ENCODE measurements at places on chromosomes 2 and 18. TPM values are rescaled to one million over a fixed set of nuclear protein-coding genes. Genes with fewer than 3 reads are reported as not detected.
A peak's percentile ranks its signal among the peaks of the same experiment; 100 is the strongest.

LHCGR gene
- total RNA-seq: 0.72 TPM

TUBA3D gene
- total RNA-seq: not detected

NPHP1 gene
- 3.2 TPM for total RNA-seq

FIGN gene
- total RNA-seq: 4.3 TPM

SDC1 gene
- 74.4 TPM for total RNA-seq

ACADL gene
- 41.8 TPM for total RNA-seq

ABCB11 gene
- total RNA-seq: 0.03 TPM

USP40 gene
- 46.7 TPM for total RNA-seq

GRCh38 chr2:149915151-149915550, 327.6 kb upstream of the MMADHC start:
- no peak overlapping the region for H3K4me3 ChIP-seq
- no peak overlapping the region for H3K27ac ChIP-seq
- H3K36me3 ChIP-seq: no peaks in the 10 kb centered on the region
- no peaks in the 10 kb centered on the region for H3K27me3 ChIP-seq

- peaks cover 27% of the 10 kb centered on the region for H3K4me1 ChIP-seq
- peak; percentile 97 for DNase-seq
- no peaks in the 10 kb centered on the region for H3K27me3 ChIP-seq
Observed at GRCh38 chr2:20635675-20636584, 15.0 kb downstream of the HS1BP3 start.

- DNase-seq: no peak
- no peaks in the 10 kb centered on the region for H3K4me1 ChIP-seq
- H3K4me3 ChIP-seq: no peak overlapping the region
- no peak overlapping the region for H3K27ac ChIP-seq
- H3K27me3 ChIP-seq: no peaks in the 10 kb centered on the region
Observed at GRCh38 chr18:59063912-59064311, 75.8 kb upstream of the SEC11C start.

GRCh38 chr2:66438891-66439811, 4.2 kb downstream of the MEIS1 start:
- H3K27me3 ChIP-seq: peaks cover 8% of the 10 kb centered on the region
- no peak for DNase-seq
- peak overlapping the region; percentile 61 for H3K4me3 ChIP-seq
- peak overlapping the region; percentile 92 for H3K27ac ChIP-seq
- H3K36me3 ChIP-seq: peaks cover 29% of the 10 kb centered on the region

DNA sequence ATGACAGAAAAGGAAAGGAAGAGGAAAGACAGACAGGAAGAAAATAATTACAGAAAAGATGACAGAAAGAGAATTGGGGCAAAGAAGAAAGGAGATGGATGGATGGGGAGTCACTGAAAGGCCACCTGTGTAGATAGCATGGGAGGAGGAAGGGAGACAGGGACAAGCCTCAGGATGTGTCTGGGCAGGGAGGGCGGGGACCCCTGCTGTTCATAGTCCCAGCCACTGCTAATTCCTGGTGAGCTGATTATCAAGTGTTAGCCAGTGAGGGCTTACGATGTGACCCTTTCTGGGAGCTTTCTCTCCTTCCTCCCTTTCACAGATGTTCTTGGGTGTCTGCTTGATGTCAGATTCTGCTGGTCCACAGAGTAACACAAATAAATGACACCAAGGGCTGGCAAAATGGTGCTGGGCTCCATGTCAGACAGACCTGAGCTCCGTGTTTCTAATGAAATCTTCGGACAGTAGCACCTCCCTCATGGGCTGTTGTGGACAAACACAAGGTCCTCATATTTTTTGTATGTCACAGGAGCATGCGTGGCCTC, 13.6 kb downstream of the FHOD3 start:
- H3K4me1 ChIP-seq: no peaks in the 10 kb centered on the region
- no peak for DNase-seq
- no peak overlapping the region for H3K27ac ChIP-seq
- H3K36me3 ChIP-seq: no peaks in the 10 kb centered on the region
- H3K4me3 ChIP-seq: no peak overlapping the region
- no peaks in the 10 kb centered on the region for H3K27me3 ChIP-seq

DNA sequence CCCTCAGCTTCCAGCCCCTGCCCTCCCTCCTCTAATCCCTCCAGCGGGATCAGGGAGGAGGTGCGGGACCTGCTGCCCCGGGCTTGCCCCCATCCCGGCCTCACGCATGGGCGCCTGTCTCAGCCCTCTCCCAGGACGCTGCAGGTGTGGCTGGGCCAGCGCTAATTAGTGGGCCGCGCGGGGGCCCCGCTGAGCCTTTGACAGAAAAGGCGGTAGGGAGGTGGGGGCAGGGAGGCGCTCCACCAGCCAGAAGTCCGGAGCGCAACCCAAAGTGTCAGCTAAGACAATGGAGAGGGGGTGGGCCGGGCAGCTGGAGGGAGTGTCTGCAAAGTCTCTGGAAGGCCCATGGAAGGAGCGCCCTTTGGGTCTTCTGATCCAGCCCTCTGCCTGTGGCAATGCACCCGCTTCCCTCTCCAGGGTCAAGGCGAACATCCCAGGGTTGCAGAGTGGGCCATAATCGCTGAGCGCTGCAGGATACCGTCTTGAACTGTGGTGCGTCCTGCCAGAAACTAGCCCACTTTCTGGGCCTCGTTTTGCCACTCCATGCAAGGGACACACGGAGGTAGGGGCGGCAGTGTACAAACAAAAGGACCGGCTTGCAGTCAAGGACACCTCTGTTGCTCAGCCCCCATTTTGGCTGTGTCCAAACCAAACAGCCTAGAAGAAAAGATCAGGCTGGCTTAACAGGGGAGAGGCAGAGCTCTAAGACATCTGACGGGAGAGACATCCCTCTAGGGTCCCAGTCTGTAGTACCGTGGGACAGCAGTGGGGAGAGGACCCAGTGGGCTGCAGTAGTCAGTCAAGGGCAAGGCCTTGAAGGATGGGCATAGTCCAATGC, 3.5 kb downstream of the ATP6V1B1 start:
- no peak overlapping the region for H3K27ac ChIP-seq
- no peaks in the 10 kb centered on the region for H3K36me3 ChIP-seq
- DNase-seq: no peak
- peaks cover 11% of the 10 kb centered on the region for H3K4me1 ChIP-seq
- no peak overlapping the region for H3K4me3 ChIP-seq

GRCh38 chr2:142596334-142597088, 281.0 kb upstream of the KYNU start:
- no peaks in the 10 kb centered on the region for H3K36me3 ChIP-seq
- H3K27ac ChIP-seq: no peak overlapping the region

DNA sequence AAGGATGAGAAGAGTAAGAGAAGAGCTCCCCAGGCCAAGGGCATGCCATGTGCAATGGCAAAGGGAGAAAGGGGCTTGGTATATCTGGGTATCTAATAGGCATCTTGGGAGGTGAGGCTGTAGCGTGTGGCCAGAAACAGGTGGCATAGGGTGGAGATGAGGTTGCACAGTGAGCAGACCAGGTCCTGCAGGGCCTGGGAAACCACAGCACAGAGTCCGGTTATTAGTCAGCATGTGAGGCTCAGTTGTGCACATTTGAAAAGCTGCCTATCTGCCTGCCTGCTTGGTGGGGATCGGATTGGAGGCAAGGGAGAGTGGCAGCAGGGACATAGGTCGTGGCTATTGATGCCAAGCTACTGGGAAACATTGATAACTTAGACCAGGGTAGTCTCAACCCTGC, 190.6 kb downstream of the TPGS2 start:
- no peak for DNase-seq
- H3K27ac ChIP-seq: no peak overlapping the region
- no peak overlapping the region for H3K4me3 ChIP-seq
- H3K4me1 ChIP-seq: no peaks in the 10 kb centered on the region

DNA sequence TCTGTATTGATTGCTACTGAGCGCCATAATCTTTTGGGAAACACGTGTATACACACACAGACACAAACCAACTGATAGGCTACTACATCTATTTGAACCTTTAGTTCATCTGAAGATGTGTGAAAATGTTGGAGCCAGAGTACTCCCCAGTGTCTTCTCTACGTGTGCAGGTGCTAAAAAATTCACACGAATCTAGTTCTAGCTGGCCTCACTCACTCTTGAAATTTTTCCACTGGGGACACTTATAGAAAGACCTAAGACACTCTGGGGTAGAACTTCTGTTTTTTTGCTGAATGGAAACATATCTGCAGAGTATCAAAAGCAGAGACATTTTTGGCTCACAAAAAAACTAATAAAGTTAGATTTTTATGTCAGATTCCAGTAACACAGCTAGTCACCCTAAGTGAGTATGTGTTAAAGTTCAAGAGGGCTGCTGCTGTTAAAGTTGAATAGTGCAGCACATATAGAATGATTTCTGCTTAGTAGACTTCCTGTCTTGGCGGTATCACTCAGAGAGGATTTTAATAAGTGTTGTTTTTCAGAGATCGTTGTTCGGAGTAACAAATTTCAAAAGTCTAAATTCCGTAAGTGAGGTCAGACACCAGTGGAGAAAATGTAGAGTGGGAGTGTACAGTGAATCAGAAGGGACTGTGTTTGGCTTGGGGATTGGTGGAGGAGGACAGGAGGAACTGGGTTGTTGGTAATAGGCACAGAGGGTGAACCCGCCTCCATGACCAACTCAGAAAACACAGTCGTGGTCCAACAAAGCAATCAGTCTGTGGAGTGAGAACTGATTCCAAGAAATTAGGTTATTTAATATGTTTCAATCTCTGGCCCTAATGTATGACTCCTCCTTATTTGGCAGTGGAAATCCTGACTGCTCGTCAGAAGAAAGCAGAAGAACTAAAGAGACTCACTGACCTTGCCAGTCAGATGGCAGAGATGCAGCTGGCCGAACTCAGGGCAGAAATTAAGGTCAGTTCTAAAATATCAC, 43.1 kb downstream of the KCTD18 start:
- no peak overlapping the region for H3K4me3 ChIP-seq
- peaks cover 56% of the 10 kb centered on the region for H3K36me3 ChIP-seq
- no peaks in the 10 kb centered on the region for H3K27me3 ChIP-seq
- peak overlapping the region; percentile 5 for H3K27ac ChIP-seq
- no peaks in the 10 kb centered on the region for H3K4me1 ChIP-seq

DNA sequence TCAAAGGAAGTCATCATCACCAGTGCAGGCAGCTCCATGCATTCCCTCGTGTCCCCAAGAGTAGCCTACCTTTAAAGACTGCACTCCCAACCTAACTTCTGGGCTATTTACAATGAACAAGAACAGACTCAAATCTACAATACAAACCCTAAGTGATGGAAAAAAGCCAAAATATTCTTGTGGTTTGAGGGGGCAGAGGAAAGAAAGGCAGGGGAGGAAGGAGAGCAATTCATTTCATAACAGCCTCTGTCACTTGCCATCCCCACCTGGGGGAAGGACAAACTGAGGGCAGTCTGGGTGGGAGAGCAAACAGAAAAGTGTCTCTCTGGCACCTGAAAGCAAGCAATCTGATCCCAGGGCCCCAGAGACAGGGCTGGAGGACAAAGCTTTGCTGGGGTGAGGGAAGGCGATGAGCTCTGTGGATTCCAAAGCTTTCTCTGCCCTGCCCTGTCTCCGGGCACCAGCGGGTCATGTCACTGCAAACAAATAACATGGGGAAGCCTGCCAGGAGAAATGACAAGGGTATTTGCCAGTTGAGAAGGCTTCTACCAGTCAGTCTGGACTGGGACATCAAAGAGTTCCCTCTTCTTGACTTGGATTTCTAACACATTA, 528.0 kb upstream of the TNP1 start:
- no peak overlapping the region for H3K4me3 ChIP-seq
- H3K36me3 ChIP-seq: no peaks in the 10 kb centered on the region
- H3K27me3 ChIP-seq: no peaks in the 10 kb centered on the region
- no peak for DNase-seq
- no peaks in the 10 kb centered on the region for H3K4me1 ChIP-seq

- H3K4me1 ChIP-seq: no peaks in the 10 kb centered on the region
- DNase-seq: no peak
- no peak overlapping the region for H3K4me3 ChIP-seq
- H3K27ac ChIP-seq: no peak overlapping the region
- no peaks in the 10 kb centered on the region for H3K36me3 ChIP-seq
- H3K27me3 ChIP-seq: no peaks in the 10 kb centered on the region
Observed at GRCh38 chr18:47997338-47997780, 66.9 kb upstream of the SMAD2 start.

DNA sequence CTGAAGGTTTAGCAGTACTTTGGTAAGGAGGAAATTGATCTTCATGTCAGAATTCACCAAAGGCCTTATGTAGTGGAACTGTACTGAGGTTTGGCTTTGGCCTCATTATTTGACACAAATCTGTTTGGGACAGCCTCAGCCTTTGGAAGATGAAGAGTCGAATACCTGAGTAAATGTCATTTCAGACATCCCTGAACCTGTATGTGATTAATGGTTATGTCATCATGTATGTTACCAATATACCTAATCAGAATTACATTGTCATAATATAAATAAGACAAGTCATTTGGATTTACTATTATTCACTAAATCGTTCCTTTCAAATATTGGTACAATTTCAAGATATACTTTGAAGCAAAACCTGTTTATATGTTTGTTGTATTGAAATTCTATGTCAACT, 10.6 kb upstream of the ABCA12 start:
- H3K27me3 ChIP-seq: no peaks in the 10 kb centered on the region
- no peak for DNase-seq
- no peak overlapping the region for H3K4me3 ChIP-seq
- no peak overlapping the region for H3K27ac ChIP-seq

GRCh38 chr2:45823723-45824206, 172.3 kb downstream of the PRKCE start:
- H3K4me3 ChIP-seq: no peak overlapping the region
- no peaks in the 10 kb centered on the region for H3K27me3 ChIP-seq
- peak overlapping the region; percentile 77 for H3K27ac ChIP-seq
- no peaks in the 10 kb centered on the region for H3K36me3 ChIP-seq

- peak overlapping the region; percentile 73 for H3K27ac ChIP-seq
- H3K4me3 ChIP-seq: no peak overlapping the region
- no peaks in the 10 kb centered on the region for H3K27me3 ChIP-seq
- no peak for DNase-seq
- H3K36me3 ChIP-seq: no peaks in the 10 kb centered on the region
- H3K4me1 ChIP-seq: peaks cover 34% of the 10 kb centered on the region
Observed at GRCh38 chr18:44725300-44726058, 44.8 kb downstream of the SETBP1 start.

GRCh38 chr2:166516712-166517303, 22.8 kb upstream of the SCN7A start:
- no peak overlapping the region for H3K4me3 ChIP-seq
- H3K27me3 ChIP-seq: no peaks in the 10 kb centered on the region
- DNase-seq: no peak

DNA sequence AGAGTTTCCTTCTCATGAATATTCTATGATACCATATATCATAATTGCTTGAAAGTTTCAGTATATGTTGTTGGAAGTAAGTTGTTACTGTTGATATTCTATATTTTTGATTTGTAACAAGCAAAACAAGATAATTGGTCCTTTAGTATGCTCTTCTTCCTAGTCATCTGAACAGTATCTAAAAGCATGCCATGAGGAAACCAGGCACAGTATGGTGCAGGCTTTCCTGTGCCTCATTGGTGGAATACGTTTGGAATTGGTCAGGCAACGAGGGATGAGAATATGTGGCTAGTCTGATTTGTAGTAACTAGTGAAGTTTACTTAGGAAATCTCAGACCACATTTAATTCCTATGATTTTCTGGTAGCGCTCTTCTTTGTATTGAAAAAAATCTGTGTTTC, 22.8 kb downstream of the ASXL3 start:
- H3K4me1 ChIP-seq: no peaks in the 10 kb centered on the region
- H3K4me3 ChIP-seq: no peak overlapping the region
- no peaks in the 10 kb centered on the region for H3K36me3 ChIP-seq
- H3K27me3 ChIP-seq: no peaks in the 10 kb centered on the region
